ENCODE measurements at places on chromosomes 2 and 18.

DNA sequence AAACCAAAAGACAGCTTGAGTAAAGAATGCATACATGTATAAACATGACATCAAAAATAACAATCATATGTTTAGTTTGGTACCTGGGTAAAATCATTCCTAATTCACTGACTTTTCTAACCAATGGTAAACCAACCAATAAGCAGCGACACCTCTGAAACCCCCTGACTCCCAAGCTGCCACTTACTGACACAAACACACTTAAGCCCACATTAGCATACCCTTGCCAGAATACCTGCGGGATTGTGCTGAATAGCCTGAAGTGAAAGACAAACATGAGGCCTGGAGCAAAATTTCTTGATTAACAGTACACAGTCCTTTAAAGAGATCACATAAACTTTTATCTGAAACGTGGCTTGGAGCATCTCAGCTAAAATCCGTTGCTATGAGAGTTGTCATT is 902.9 kb downstream of the TMEM182 start:
- DNase-seq: no peak

- no peak for DNase-seq
Measured at GRCh38 chr18:77130229-77131099, 2.1 kb downstream of the MBP start.

DNA sequence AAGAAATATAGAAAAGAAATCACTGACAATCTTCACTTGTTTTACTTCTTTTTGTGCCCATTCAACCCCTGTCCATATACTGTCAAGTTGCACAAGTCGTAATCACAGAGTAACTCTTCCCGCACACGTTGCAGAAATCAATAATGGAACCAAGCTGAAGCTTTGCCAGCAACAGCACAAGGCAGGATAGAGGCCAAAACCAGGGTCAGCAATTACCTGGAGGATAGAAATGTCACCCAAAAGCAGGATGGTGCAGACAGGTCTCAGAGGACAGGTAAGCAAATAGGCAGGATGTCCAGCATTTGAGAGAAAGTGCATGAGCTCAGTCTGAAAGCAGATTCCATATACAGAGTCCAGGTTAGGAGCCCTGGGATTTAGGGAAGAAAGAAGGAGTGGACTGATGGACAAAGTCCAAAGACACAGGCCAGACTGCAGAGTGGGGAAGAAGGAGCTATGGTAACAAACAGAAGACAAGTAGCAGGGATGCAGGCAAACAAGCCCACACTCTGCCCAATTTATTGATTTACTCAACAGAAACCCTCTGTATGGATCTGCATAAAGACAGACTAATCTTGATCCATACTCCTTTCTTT is 52.7 kb downstream of the PID1 start:
- no peak for DNase-seq

DNA sequence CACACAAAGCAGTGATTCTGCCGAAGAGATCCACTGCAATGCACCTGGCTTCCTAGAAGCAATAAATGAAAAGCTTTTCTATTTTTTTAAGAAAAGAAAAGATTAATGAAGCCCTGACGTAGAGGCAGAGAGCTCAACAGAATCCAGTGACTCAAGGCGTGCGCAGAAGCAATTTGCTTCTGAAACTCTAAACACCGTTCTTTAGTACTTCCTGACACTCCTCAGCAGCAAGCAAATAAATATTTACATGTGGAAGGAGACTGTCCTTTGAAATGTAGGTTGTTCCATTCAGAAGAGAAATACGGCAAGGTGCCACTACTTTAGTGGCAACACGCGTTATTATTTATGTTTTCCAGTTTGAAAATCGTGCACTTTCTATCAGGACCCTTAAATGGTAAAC is 126.2 kb upstream of the ZNF516 start:
- DNase-seq: no peak

DNA sequence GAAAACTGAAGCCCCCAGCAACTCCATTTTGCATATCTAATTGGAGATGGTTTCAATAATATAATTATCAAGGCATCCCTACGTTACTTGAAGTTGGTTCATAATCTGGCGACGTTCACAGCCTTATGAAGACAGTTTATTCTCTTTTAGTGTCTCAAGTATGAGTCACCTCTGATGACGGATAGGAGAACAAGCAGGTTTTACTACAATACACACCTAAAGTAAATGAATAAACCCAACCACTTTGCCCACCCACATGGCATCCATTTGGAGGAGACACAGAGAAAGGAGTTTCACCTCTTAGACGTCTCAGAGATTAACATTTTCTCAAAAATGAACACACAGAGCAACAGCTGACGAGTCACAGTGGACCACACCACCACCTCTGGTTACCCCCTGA is 40.8 kb downstream of the BCL11A start:
- DNase-seq: no peak

DNA sequence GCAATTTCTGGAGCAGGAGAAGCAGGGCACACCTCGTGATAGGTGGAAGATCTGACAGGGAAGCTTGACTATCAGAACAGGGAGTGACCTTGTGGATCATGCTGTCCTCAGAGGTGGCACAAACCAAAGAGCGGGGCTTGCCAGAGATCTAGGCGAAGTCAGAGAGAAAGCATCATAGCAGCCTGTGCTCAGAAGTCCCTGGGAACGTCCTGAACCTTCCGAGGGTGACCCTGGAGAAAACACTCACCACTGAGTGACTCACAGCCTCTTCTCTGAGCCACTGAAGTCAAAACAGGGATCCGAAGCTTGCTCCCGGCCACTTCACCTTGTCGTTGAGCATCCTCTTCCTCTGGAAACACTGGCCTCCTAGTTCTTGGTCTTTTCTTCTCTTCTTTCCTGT is 56.7 kb downstream of the IL1R2 start:
- DNase-seq: no peak

Measured in inflammatory macrophage treated with lipopolysaccharide for 1 hour (primary cell).